ENCODE measurements at places on chromosomes 4 and X.
A peak's percentile ranks its signal among the peaks of the same experiment; 100 is the strongest.

DNA sequence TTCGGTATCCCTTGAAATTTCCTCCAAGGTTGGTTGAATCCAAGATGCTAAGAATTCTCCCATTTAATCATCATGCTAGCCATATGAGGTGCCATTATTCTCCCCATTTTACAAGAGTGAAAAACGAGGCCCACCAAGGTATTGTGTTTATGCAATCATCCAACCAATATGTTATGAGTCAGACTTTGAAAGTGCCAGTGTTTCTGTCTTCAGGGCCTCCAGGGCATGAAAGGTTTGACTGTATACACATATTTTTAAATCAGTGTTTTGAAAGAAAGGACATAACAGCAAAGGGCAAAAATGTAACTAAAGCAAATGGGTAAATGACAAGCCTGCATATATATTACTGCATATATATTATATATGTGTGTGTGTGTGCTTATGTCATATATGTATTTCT lies 541.2 kb upstream of the SMIM31 start:
- no peak for DNase-seq

GRCh38 chr4:7630568-7631287 lies 196.0 kb upstream of the PSAPL1 start:
- DNase-seq, result peak; percentile 14

DNA sequence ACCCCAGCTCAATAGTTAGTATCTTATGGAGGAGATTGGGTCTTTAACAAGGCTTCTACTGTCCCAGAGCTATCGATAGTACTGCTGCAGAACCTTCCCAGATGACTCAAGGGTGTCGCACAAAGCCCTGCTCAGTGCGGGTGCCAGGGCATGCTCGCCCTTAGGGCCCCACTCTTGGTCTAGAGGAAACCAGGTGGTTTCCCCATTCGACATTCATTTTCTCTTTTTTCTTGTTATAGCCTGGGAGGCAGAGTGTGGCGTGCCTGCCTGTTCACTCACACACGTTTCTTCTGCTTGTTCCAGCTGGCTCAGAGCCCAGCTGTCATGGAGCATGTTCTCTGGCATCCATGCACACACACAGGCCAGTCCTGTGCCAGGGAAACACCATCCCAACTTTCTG lies 144.5 kb downstream of the SMIM20 start:
- DNase-seq, result no peak

DNA sequence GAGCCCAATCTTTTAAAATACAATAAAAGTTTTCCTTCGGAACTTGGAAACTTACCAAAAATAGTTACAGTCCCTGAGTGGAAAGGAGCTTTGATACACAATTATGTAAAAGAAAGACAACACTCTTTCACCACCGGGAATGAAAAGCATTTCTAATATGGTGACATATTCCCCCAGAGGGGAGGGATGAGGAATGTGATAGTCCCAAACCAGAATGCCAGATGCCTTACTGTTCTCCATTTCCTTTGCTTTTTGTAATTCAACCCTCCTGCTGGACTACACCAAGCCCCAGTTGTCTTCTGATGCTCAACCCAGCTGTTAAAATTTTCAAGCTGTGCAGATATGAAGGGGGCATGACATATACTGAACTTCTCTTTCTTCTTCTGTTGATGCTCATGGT lies 4.1 kb downstream of the PRIMPOL start:
- no peak for DNase-seq
